NCI-H526 treated with DMSO at 0.1 percent for 48 hours (cell line): ENCODE measurements at places on chromosomes 16 and 17.

DNA sequence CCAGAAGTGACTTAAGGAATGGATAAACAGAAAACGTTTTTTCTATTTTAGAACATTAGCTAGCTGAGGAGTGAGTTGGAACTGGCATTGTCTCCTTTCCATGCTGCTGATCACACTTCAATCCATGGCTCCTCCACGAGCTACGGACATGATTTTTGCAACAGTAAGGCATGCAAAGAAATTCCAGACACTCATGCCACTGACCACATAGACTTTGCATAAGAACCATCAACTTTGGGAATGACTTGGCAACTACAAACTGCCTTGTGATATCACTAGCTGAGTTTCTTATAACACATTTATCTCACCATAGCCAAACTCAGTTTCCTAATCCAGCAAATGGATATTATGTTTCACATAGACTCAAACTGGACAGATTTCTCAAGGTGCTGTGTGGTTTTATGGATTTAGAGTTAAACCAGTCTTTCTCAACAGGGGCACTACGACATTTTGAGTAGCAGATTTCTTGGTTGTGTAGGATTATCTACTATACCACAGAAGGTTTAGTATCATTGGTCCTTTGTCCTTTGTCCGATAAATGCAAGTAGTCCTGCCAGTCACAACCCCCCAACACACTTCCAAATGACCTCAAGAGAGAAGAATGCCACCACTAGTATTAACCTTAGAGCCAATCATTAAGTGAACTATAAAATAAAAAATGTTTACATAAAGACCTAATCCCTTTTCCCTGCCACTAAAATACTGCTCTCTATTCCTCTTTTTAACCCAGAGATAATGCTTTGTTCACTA is 48.3 kb upstream of the C17orf78 start:
- DNase-seq = no peak

DNA sequence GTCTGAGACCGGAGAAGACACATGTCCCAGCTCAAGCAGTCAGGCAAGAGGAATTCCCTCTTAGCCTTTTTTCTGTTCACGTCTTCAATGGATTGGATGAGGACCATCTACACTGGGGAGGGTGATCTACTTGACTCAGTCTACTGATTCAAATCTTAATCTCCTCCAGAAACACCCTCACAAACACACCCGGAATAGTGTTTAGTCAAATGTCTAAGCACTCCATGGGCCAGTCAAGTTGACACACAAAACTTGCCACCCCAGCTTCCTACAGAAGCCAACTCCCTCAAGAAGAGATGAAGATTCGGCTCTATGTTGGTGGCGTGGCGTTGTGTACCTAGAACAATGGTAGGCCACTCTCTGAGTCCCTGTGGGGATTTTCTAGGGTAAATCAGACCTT is 22.5 kb upstream of the NKD1 start:
- no peak for DNase-seq

- no peak for DNase-seq
Observed at GRCh38 chr16:11001611-11002010, 57.2 kb downstream of the CLEC16A start.

GRCh38 chr17:44014133-44014436 is 678 bp downstream of the TMEM101 start:
- no peak for DNase-seq

- no peak for DNase-seq
Observed at GRCh38 chr16:64092271-64092670, 1029.6 kb downstream of the CDH11 start.

DNA sequence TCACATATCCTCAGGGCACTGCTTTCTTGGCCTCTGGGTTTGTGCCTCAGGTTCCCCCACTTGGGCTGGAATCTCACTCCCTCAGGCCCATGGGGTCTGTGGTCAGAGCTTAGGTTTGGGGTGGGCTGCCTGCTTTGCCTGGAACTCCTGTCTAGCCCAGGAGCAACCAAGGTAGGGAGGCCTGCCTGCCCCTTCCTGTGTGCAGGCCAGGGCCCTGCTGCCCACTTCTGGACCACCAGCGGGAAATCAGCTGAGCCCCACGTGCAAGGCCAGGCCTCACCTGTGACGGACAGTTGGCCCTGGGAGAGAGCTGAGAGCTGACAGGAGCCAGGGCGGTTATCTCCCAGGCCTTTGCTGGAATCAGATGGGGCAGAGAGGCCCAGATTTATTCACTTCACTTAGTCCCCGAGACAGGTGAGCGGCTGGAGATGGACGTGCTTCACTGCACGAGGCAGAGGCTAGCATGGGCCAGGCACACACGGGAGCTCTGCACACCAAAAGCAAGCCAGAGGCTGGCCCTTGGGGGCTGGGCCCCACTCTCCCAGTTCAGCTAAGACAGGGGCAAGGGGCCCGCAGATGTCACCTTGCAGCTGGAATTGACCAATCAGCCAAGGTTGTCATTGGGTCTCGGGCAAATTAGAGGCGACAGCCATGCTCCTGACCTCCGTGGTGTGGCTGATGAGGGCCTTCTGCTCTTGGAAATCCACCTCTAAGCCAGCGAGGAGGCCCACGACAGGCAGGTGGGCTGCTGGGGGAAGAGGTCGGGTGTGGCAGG is 49.9 kb upstream of the DOC2B start:
- no peak for DNase-seq

DNA sequence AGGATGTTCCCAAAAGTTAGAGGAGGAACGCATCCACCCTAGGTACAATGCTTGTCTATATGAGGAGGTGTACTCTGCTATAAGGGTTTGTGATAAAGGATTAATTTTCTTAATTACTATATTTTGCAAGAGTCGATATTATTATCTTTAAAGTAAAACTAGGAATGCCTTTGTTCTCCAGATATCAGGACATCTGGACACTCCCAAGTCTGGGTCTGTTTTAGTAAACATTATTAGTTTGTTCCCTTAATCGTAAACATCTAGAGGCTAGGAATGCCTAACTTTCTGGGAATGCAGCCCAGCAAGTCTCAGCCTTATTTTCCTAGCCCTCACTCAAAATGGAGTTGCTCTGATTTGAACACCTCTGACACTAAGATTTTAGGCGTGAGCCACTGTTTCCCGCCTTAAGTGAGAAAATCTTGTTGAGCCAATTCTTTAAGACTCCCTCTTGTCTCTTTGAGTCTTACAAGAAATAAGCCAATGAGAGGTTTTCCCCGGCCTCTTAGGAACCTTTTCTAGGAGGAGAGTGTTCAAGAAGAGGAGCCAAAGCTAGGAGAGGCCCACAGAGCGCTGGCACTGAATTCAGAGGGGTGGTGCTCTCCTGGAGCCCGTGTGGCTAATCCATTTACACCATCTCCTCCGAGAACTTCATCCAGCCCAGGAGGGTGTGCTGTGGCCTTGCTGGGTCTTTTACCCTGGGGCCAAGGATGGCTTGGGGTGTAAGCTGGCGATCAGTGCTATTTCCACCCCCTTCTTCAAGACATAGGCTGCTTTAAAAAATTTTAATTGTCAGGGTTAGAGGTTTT is 40.9 kb downstream of the SMARCE1 start:
- DNase-seq = no peak
